Activated B cell treated with CpG ODN at 0.5 μM for 24 hours (primary cell): ENCODE measurements at places on chromosomes 2 and 18. TPM values are rescaled to one million over a fixed set of nuclear protein-coding genes. Genes with fewer than 3 reads are reported as not detected.

DNA sequence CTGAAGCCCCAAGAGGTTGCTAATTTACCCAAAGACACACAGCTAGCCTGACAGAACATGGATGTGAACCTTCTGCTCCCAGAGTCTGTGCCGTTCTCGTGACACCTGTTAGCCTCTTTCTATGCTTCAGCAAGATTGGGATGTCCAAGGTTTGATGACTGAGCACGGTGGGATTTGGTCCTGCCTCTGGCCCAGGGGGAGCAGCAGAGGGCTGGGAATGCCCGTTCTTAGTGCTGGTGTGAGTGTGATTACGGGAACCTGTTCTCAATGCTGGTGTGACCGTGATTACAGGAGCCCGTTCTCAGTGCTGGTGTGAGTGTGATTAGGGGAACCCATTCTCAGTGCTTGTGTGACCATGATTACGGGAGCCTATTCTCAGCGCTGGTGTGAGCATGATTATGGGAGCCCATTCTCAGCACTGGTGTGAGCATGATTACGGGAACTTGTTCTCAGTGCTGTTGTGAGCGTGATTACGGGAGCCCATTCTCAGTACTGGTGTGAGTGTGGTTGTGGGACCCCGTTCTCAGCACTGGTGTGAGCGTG lies 67.3 kb upstream of the SNTG2 start:
- no peaks in the 10 kb centered on the region for H3K4me1 ChIP-seq
- DNase-seq, result no peak
- H3K27ac ChIP-seq, result no peak overlapping the region
- no peak overlapping the region for H3K4me3 ChIP-seq
- H3K36me3 ChIP-seq, result no peaks in the 10 kb centered on the region

DNA sequence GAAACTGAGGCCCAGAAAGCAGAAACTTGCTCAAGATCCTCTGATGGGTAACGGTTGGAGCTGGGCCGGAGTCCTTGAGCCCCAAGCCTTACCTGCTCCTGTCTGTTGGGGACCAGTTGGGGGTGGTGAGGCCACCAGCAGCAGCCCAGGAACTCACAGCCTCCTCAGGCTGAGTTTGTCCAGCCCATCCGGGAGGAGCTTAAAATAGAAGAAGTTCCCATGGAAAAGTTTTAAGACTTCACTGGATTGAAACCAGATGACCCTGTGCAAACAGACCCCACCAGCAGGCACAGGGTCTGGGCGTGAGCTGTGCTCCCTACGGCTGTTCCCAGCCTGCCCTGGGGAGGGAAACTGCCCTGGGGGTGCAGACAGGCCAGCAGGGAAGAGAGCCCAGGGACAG lies 40.6 kb upstream of the FOSL2 start:
- H3K4me3 ChIP-seq, result no peak overlapping the region
- H3K4me1 ChIP-seq, result no peaks in the 10 kb centered on the region
- DNase-seq, result no peak
- no peak overlapping the region for H3K27ac ChIP-seq
- H3K36me3 ChIP-seq, result no peaks in the 10 kb centered on the region

DNA sequence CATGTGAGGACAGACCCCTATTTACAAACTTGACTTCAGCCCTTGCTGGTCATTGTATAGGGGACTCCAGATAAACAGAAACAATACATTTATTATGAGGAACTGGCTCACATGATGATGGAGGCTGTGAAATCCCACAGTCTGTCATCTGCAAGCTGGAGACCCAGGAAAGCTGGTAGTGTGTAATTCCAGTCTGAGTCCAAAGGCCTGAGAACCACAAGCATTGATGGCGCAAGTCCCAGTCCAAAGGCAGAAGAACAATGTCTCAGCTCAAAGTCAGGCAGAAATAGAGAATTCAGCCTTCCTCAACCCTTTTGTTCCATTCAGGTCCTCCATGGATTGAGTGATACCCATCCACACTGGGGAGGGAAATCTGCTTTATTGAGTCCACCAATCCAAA lies 28.1 kb upstream of the SPP2 start:
- H3K4me3 ChIP-seq, result no peak overlapping the region
- H3K27ac ChIP-seq, result no peak overlapping the region
- no peaks in the 10 kb centered on the region for H3K36me3 ChIP-seq
- H3K27me3 ChIP-seq, result peaks cover 12% of the 10 kb centered on the region

DNA sequence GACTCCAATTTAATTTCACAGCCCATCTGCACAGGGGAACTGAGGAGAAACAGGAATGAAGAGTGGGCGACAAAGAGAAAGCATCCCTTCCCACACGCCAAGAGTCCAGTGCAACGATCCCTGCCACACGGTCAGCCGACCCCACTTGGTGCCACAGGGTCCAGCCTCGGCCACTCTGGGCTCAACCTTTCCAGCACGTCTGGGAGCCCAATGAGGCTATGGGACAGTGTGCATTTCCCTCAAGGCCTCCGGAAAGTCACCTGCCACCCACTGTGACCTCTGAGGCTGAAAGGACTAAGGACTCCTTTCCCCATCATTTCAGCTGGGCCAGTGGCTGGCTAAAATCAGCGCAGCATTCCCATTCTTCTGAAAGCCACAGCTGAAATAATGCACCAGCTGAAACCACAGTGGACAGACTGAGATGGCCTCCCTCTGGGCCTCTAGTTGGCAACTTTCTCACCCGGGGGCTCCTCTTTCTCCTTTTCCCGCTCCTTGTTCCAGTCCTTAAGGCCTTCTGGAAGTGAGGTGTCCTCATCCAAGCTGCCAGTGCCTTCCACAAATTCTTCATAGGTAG lies 21.2 kb downstream of the TUBB6 start:
- H3K27ac ChIP-seq, result no peak overlapping the region
- no peak overlapping the region for H3K4me3 ChIP-seq
- DNase-seq, result no peak
- peaks cover 9% of the 10 kb centered on the region for H3K4me1 ChIP-seq
- no peaks in the 10 kb centered on the region for H3K27me3 ChIP-seq

Gene GALNT13
- not detected in 2 replicates for total RNA-seq

Gene NEU4
- total RNA-seq, result 0.10 and 0.31 TPM in 2 replicates

Gene EGR4
- 0.20 TPM in 1 of 2 replicates, not detected in the other for total RNA-seq
